ENCODE measurements at places on chromosomes 16 and 17.

DNA sequence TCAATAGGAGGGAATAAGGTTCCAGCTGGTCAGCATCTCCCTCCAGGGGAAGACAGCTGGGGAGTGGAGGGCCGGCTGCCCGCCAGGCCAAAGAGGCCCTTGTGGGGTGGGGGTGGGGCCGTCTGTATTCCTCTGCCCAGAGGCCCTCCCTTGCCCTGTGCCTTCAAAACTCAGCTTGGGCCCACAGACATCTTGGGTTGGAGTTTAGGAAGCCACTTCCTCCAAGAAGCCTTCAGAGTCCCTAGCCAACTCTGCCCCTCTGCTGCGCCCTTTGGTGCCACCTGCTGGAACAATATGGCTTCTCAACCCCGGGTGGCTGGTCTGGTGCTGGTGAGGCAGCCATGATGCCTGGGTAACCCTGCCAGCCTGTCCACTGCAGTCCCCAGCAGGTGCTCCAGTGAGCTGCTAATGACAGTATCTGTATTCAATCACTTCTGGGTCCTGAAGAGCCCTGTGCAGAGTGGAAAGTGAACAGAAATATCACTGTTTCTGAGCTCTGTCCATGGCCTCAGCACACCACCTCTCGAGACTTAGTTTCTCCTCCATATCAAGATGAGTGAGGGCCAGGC is 16.7 kb downstream of the HSD11B2 start:
- DNase-seq, result peak; percentile 81

DNA sequence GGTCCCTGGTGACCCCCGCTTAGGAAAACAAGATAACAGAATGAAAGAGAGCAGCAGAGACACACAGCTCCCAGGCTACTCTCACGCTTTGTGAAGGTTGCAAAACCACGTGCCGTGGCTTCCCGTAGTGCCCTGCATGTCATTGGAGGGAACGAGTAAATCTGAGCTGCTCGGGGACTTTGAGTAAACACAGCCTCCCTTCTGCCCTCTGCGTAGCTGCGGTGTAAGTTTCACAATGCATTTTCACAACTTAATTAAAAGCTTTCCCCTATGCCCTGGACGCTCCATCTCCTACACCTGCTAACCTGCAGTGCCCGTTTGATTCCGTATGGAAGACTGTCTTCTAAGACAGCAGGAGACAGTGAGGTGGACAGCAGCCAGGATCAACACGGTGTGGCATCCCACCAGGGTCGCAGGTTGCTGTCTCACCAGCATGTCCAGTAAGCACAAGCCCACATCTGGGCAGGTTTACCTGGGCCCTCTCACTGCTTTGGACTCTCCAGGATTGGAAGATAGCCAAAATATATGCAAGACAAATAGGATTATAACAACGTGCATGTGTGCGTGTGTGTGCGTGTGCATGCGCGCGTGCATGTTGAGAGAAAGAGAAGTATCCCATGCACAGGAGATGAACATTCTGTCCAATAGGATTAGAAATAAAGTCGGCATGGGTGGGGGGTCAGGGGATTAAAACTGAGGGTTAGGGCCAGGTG is 116.4 kb upstream of the RCVRN start:
- DNase-seq, result no peak

DNA sequence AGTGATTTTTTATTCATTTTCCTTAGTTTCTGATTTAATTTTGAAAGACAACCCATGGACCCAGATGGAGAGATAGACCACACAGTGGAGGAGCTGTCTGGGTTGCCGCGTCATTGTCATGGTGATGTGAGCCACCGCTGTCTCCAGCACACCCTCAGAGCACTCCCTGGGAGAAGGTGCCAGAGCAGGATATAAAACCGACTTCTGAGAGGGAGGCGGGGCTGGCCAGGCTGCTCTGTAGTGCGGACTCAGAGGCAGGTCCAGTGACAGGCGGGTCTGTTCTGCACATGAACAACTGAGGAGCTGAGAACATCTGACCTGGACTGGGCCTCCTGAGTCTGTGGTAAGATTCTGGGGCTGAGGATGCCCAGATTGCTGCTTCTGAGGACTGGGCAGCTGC is 216.3 kb upstream of the NLRP1 start:
- DNase-seq, result no peak

DNA sequence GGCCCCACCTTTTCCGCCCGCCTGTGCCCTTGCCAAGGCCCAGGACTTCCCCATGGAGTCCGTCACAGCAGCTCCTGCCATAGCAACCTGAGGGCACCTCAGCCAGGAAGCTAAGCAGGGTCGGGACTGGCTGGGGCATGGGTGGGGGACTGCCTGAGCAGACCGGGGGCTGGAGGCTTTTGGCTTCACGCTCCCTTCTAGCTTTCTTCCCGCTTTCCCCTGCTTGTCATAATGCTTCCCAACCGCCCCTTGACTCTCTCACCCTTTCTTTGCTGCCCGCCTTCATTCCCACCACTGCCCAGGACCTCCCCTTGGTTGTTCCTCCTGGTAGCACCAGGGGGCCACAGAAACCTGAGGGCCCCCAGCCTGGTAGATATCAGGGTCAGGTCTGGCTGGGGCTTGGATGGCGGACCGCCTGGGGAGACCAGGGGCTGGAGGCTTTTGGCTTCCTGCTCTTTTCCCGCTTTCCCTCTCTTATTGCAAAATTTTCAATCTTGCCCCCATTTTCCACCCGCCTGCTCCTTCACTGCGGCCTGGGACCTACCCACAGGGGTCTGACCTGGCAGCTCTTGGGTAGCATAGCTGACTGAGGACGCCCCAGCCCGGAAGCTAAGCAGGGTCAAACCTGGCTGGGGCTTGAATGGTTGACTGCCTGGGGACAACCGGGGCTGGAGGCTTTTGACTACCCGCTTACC is 2287.7 kb downstream of the TP53TG3F start:
- DNase-seq, result no peak

DNA sequence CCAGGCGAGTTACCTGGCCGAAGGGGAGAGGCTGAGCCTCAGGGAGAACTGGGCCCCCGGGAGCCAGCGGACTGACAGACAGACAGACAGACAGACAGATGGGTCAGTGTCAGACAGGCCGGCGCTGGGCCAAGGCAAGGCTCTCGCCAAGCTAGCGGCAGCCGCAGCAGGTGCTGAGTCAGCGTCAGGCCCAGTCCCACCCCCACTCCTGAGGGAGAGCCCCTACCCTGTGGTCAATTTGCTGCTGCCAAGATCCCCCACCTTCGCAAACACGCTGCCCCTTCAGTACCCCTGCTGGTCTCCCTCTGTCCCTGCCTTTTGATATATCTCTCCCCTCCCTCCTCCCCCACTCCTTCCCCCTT is 1.5 kb downstream of the FGF11 start:
- no peak for DNase-seq

DNA sequence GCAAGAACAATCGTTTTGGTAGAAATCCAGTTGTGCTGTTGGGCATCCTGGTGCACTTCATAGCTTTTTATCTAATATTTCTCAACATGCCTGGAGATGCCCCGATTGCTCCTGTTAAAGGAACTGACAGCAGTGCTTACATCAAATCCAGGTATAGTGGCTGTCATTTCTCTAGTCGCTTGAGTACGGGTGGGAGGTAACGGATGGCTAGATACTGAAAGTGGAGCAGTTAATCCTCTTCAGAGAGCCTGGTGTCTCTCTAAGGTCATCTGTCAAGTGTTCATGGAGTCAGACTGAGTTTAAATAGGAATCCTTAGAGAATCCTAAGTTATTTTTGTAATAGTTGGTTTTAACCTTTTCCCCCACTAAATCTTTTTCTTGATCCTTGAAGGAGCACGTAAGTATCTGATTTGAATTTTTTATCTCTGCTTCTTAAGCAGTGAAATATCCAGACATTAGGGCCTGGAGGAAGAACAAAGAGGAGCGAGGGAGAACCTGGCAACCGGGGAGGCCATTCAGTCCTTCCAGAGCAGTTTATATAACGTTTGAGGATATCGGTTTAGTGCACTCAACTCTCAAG is 37.2 kb downstream of the MFSD11 start:
- no peak for DNase-seq

- DNase-seq, result no peak
These were observed 1205.3 kb upstream of the CDH8 start for GRCh38 chr16:63241497-63242028.

GRCh38 chr17:46045639-46046038 is 46.6 kb downstream of the STH start:
- DNase-seq, result no peak

- peak; percentile 27 for DNase-seq
These were observed 415 bp downstream of the ABCA5 start for GRCh38 chr17:69326377-69327059.

DNA sequence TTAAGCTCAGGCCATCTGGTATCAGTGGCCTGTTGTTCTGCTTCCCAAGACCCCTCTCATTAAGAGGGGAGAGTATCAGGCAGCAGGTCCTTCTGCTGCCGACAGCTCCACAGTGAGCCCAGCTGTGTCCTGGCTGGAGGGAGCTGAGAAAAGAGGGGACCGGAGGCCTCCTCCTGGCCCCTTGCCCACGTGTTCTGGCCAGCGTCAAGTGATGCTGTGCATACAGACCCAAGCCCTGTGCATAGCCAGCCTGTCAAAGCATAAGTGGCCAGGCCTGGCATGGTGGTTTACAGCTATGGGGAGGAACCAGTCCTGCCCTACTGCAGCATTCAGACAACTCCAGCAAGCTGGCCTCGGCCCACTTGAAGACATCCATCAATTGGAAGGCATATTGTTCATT is 48.0 kb downstream of the ABCC6 start:
- no peak for DNase-seq

- no peak for DNase-seq
These were observed 43.4 kb downstream of the ENGASE start for GRCh38 chr17:79117905-79118487.

DNA sequence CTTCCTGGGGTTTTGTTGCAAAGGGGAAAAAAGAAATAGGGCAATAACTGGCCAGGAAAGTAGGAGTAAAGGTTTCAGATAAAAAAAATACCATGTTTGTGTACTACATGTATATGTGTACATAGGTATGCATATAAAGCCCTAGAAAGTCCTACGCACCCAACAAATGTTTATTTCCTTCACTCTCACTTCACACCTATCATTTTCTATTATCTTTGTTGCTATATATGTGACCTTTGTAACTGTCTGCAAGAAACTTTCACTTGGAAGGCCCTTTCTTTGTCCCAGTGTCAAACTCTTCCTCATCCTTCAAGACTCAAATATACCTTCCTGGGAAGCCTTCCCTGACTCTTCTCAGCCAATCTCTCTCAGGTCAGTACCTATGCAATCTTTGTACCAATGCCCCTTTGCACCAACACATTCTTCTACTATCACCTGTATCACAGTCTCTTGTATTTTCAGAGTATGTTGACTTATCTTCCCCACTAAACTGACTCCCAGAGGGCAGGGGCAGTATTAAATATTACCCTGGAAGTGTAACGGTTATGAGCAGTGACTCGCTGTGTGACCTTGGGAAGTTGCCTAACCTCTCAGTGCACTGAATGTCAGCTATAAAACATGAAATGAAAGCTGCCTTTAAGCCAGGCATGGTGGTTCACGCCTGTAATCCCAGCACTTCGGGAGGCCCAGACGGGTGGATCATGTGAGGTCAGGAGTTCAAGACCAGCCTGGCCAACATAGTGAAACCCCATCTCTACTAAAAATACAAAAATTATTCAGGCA is 6.5 kb downstream of the XPO6 start:
- no peak for DNase-seq

GRCh38 chr17:52376137-52376536 is 217.6 kb upstream of the CA10 start:
- no peak for DNase-seq

DNA sequence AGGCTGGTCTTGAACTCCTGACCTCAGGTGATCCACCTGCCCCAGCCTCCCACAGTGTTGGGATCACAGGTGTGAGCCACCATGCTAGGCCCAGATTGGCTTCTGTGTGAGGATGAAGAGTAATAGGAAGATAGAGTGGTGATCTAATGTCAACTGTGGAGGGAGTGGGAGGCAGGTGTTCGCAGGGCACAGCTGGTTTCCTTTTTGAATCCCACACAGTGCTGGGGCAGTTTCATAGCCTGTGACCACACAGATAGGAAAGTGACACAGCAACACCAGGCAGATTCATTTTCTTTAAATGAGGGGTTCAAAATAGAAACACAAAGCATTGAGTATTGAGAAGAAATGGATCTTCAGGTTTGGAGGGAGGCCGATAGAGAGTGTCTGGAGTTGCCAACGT is 540.3 kb downstream of the WWOX start:
- no peak for DNase-seq

GRCh38 chr17:33199571-33200510 is 93.3 kb downstream of the ASIC2 start:
- DNase-seq, result no peak

- DNase-seq, result no peak
These were observed 15.5 kb upstream of the TIMP2 start for GRCh38 chr17:78940708-78941107.

DNA sequence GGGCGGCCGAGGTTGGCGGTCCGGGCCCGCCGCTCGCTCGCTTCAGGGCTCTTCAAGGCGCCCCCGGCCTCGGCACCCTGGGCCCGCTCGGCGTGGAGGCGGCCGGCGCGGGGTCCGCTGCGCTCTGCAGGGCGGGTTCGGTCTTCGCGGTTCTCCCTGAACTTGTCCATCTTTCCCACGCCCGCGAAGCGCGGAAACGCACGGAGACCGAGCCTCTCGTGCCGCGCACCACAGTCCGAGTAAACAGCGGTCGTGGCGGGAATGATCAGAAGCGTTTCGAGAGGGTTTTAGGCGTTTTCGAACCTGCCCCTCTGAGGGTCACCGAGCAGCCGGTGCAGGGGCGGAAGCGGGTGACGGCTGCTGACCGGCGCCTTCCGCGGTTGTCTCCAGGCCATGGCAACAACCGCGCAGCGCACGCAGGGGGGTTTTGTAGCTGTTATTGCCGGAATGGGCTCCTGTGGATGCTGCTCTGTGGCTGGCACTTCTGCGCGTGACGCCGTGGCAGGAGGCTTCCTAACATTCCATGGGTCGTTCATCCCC is 414 bp downstream of the NARF start:
- DNase-seq, result no peak

DNA sequence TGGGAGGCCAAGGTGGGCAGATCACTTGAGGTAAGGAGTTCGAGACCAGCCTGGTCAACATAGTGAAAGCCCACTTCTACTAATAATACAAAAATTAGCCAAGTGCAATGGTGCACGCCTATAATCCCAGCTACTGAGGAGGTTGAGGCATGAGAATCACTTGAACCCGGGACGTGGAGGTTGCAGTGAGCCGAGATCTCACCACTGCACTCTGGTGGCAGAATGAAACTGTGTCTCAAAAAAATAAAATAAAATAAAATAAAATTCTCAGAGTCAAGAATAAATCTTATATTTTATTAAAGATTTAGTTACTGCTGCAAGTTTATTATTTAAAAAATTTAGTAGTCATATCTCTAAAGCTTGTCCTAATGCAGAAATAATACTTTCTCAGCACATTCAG is 29.7 kb downstream of the ARL4D start:
- DNase-seq, result no peak

DNA sequence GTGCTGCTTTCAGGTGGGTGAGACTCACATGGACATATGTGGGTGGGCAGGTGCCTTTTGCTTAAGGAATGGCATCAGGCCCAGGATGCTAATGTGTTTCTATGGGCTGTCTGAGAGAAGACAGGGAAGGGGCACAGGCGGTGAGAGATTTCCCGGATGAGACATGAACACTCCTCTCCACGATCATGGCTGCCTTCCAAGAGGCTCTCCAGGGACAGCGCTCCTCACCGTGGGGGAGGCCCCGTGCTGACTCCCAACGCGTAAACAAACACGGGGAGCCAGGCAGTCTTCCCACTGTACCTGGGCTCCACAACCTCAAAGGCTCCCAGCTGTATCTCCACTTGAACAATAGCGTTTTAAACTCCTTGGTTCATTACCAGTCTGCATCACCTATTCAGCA is 42.8 kb downstream of the CDK5R1 start:
- no peak for DNase-seq

GRCh38 chr16:3065742-3066439 is 451 bp downstream of the IL32 start:
- DNase-seq, result peak; percentile 42
